ENCODE measurements at places on chromosomes 4 and X. TPM values are rescaled to one million over a fixed set of nuclear protein-coding genes. Genes with fewer than 3 reads are reported as not detected.
A peak's percentile ranks its signal among the peaks of the same experiment; 100 is the strongest.

- DNase-seq: no peak
Measured at GRCh38 chr4:123603165-123603564, 206.6 kb downstream of the SPRY1 start.

Gene BST1
- total RNA-seq: 35.6 TPM

DNA sequence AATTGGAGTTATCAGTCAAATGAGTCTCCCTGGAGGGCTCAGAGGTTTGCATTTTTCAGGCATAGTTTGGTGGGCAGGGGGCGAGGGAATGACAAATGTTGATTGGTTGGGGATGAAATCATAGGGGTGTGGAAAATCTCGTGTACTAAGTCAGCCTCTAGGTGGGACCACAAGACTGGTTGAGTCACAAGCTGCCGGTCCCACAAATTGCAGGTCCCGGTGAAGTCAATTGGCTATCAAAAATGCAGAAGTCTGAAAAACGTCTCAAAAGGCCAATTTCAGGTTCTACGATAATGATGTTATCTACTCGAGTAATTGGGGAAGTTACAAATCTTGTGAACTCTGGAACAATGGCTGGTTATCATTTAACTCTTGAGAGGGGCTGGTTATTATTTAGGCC, 98.8 kb upstream of the DHX15 start:
- no peak for DNase-seq

- no peak for DNase-seq
Measured at GRCh38 chrX:150361070-150361776, 1.9 kb upstream of the MAMLD1 start.

Gene SHOX
- not detected for total RNA-seq

GRCh38 chr4:54495091-54495490, 162.7 kb upstream of the KIT start:
- DNase-seq: no peak

Gene GAGE2A
- not detected for total RNA-seq

Gene PRKG2
- total RNA-seq: not detected

DNA sequence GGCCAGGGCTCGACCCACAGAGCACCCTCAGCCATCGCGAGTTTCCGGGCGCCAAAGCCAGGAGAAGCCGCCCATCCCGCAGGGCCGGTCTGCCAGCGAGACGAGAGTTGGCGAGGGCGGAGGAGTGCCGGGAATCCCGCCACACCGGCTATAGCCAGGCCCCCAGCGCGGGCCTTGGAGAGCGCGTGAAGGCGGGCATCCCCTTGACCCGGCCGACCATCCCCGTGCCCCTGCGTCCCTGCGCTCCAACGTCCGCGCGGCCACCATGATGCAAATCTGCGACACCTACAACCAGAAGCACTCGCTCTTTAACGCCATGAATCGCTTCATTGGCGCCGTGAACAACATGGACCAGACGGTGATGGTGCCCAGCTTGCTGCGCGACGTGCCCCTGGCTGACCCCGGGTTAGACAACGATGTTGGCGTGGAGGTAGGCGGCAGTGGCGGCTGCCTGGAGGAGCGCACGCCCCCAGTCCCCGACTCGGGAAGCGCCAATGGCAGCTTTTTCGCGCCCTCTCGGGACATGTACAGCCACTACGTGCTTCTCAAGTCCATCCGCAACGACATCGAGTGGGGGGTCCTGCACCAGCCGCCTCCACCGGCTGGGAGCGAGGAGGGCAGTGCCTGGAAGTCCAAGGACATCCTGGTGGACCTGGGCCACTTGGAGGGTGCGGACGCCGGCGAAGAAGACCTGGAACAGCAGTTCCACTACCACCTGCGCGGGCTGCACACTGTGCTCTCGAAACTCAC, 3.6 kb downstream of the MID1IP1 start:
- no peak for DNase-seq

Gene GAGE12E
- not detected for total RNA-seq

DNA sequence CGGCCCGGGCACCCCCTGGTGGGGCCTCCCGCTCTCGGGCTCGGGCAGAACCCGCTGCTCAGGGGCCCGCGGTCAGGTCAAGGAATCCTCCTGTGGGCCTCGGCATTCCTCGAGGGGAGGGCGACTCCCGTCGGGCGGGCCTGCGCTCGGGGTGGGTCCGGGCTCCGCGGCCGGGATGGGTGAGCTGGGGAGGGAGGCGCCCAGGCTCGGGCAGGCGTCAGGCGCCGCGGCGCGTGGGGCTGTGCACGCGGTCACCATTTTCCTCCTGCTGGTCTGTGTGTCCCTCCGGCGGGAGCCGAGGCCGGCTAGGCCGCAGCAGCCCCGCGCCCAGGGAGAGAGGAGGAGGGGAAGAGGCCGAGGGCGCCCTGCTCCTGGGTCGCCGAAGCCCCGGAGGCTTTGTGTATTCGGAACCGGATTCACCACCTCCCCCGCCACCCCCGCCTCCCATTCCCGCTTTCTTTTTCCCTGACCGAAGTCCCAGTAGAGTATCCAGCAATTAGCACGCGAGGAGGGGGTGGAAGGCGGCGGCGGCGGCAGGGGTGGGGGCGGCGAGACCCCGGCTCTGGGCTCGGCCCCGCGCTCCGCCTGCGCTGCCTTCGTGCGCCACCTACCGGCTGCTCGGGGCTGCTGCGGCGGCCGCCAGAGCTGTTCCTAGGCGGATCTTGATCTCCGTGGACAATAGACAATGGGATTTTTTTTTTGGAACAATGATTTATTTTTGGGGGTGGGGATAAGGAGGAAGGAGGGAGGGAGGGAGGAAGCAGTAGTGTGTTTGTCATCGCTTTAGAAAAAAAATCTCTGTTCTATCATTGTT, 99.0 kb upstream of the MAML3 start:
- DNase-seq: peak; percentile 81

GRCh38 chr4:89640620-89641366, 196.2 kb downstream of the SNCA start:
- peak; percentile 56 for DNase-seq

Gene SHROOM2
- 10.1 TPM for total RNA-seq

DNA sequence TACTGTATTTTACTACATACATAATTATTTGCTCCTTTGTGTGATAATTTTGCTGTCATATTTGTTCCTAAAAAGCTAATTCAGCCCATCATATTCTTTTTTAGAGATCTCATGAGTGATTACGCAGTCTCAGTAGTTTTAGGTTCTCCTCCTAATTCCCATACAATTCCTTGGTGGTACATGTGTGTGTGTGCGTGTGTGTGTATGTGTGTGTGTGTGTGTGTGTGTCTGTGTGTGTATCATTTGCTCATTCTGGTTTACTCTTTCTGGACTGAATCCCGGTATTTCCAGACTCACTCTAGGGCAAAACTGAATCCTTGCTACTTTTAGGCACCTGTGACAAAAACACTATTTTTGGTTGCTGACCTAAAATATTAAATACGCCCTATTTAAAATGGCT, 34.9 kb downstream of the STK26 start:
- DNase-seq: no peak

DNA sequence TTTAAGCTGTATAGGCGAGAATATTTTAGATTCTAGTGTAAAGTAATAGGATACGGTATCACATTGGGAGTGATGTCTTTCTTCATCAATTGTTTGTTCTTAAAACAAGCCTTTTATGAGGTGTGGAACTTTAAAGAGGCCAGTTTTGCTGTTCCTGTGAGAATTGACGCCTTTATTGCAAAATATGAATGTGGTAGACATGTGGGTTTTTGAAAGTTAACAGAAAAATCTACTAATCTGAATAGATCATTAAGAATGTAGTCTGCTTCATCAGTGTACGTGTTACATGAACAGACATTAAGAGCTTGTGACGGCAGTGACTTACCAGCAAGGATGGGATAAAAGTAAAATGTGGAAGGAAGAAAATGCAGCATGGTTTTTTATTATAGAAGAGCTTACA, 63.8 kb downstream of the STOX2 start:
- DNase-seq: no peak

DNA sequence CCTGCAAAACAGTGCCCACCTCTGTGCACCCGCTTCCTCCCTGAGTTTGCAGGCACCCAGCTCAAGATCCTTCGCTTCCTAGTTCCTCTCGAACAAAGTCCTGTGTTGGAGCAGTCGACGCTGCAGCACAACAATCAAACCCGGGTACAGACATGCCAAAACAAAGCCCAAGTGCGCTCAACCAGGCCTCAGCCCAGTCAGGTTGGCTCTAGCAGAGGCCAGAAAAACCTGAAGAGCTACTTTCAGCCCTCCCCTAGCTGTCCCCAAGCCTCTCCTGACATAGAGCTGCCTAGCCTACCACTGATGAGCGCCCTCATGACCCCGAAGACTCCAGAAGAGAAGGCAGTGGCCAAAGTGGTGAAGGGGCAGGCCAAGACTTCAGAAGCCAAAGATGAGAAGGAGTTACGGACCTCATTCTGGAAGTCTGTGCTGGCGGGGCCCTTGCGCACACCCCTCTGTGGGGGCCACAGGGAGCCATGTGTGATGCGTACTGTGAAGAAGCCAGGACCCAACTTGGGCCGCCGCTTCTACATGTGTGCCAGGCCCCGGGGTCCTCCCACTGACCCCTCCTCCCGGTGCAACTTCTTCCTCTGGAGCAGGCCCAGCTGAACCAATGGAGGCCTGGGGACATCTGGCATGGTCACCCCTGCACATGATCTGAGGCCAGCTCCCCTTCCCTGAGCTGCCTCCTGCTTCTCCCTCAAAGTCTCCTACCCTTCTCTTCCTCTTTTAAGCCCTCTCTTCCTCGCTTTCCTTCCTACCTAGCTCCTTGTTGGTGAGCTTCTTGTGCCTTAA, 6.9 kb downstream of the APEX2 start:
- no peak for DNase-seq

DNA sequence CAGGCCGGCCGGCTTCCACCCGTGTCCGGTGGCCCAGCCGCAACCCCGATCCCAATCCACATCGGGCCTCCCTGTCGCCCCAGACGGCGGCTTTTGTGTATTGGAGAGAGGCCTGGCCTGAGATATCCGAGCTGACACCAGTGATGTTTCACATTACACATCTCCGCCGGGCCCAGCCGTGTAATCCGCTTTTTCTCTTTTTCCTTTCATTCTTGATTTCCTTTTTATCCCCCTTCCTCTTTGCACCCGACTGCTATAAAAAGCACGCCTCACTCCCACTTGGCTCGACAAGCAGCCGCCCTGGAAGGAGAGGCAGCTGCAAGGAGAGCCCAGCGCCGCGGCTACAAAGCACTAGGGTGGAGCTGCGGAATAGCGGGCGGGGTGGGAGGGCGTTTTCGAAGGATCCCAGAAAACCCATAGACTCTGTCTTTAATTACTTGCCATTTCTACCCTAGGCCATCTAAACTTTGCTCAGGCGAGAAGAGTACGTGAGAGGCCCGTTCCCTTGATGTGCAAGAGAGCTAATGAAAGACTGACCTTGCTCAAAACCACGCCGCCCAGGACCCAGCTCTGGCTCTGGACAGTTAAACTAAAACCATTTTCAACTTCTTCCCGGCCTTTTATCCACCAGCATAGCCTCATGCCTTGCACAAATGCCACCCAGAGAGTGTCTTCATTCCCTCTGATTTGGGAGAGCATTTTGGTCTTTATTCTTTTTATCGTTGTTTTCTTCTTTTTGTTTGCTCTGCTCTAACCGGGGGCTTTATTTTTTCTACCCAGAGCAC, 3.2 kb downstream of the PITX2 start:
- DNase-seq: no peak

DNA sequence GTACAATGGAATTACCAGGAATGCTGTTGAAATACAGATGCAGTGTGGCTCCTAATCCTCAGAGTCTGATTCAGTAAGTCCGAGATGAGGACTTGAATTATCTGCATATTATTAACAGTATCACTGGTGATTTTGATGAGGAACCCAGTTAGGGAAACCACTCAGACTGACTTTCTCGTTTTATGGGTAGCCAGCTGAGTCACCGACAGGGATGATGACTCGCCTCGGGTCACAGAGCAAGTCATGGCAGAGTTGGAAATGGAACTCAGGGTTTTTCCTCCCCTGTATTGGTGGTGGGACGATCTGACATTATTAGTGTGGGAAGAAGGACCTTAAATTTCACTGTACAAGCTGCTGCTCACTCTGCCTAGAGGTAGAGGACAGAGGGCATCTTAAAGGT, 51.3 kb downstream of the RTL9 start:
- no peak for DNase-seq

- DNase-seq: no peak
Measured at GRCh38 chrX:41695426-41695825, 6.7 kb downstream of the GPR34 start.

GRCh38 chr4:182223708-182224107, 19.5 kb upstream of the TENM3 start:
- no peak for DNase-seq

Gene HTN3
- total RNA-seq: not detected

DNA sequence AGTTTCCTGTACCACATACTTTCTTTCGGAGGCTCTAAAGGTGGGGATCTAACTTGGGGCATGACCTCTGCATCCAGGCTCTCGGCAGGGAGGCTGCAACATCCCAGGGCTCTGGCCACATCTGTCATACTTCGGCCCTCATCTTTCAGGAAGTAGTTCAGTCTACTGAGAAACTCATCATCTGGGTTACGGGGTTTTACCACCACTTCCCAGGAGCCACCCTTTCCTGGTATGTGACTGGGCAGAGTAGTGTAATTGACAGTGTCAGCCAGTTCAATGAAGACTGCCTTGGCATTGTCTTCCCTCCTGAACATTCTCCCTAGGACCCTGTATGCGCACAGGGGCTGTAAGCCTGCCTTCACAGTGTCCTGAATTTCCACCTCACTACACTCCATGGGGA, 2.8 kb downstream of the PNMA5 start:
- DNase-seq: no peak

DNA sequence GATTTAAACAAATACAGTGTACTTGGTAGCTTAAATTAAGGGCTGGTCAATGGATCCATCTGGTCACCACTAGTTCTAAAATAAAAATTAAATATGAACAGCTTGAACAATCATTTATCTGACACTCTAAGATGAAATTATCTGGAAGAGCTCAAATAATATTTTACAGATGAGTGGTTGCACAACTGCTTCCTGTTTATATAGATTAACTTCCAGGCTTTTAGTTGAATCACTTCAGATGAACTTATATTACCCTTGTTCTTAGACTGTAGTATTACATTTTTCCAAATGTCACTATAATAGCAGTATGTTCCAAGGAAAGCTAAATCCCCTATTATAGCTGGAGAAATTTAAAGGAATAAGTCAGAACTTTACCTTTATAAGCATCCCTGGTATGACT, 92.4 kb upstream of the SMIM10 start:
- no peak for DNase-seq

DNA sequence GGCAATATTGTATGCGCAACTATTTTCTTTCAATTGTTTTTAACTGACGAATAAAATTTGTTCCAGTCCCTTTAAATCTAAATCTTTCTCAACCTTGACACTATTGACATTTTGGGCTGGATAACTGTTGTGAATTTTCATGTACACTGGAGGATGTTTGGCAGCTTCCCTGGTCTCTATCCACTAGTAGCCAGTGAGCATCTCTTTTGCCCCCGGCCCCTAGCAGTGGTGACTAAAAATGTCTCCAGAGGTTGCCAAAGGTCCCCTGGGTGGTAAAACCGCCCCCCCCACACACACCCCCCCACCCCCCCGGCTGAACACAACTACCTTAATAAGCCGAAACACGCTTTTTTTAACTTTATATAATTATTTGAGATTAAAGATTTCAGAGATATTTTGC, 514 bp downstream of the FANCB start:
- DNase-seq: no peak

- peak; percentile 82 for DNase-seq
Measured at GRCh38 chrX:3271834-3272186, 74.6 kb downstream of the MXRA5 start.

Data from dermis microvascular lymphatic vessel endothelial cell (primary cell).